ENCODE measurements at places on chromosomes 2 and 18. TPM values are rescaled to one million over a fixed set of nuclear protein-coding genes. Genes with fewer than 3 reads are reported as not detected.
A peak's percentile ranks its signal among the peaks of the same experiment; 100 is the strongest.

DNA sequence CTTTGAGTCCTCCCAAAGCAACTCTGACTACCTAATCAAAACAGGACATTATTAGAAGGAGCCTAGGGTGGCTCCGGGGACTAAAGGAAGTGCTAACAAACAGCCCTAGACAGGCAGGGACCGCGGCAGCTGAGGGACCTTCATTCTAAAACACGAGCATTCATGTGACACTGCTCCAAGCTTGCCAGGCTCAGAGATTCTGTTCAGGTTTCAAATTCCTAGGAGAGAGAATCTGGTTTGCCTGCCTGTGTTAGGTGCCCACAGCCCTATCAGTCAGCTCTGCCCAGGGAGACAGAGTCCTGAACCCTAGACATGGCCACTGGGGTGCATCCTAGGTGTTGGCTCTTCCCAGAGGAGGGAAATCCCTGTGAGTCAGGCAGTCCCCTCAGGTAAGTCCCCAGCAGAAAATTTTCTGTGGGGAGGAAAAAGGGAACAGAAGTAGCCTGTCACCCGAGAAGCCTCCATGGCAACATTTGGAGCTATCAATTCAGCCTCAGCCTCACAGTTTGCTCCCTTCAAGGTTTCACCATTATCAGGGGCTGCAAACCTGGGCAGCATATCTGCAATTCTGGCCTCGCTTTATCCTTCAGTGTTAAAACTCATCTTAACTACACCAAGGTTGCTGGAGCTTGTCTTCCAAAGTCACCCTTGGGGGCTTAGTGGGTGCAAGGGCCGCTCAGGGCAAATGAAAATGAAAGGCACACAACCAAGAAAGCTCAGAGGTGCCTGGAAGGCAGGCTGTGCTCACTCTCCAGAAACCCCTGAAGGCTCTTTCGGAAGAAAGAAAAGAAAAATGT lies 28.6 kb downstream of the PCBP1 start:
- ATAC-seq, result peak; percentile 43

DNA sequence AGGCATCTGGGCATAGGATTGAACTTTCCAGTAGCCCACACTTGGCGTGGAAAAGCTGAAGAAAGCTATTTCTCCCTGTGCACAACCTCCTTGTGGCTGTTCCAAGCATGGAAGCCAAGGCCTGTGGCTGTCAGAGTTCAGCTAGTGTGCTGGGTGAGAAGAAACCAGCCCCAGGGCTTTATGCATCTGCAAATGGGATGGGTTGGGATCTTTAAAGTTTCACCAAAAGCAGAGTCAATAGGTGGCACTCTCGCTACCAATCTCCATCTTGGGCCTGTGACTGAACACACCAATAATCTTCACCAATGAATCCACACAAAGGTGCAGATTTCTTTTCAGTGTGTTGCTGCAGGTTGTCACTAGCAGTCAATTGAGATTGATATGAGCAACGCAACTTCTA lies 542.8 kb downstream of the NRXN1 start:
- ATAC-seq, result no peak

DNA sequence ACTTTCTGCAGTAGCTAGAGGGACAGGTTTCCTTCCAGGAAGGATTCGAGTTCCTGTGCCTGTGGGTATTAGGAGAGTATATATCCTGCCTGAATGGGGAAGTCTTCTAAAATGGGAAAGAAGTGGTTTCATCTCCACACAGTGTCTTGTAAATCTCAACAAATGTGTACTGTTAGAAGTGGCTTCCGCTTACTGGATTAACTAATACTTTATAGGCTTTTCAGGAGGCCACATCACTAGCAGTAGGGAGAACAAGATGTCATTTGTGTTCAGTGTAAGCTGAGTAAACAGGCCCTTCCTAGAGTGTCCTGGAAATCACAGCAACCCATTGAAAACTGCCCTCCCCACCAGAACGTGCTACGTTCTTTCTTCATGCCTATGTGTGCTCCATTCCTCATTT lies 12.5 kb upstream of the POLR1B start:
- no peak for ATAC-seq

DNA sequence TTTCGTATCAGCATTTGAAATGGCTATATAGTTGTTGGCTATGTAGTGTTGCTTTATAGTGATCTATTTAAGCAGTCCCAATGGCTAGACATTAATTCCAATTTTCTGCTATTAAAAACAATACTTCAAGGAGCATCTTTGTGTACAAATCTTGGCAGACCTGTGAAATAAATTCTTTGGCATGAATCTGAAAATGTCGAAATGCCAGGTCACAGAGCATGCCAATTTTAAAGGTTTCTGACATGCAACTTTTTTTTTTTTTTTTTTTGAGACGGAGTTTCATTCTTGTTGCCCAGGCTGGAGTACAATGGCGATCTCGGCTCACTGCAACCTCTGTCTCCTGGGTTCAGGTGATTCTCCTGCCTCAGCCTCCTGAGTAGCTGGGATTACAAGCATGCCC lies 26.8 kb upstream of the CABLES1 start:
- ATAC-seq, result no peak

DNA sequence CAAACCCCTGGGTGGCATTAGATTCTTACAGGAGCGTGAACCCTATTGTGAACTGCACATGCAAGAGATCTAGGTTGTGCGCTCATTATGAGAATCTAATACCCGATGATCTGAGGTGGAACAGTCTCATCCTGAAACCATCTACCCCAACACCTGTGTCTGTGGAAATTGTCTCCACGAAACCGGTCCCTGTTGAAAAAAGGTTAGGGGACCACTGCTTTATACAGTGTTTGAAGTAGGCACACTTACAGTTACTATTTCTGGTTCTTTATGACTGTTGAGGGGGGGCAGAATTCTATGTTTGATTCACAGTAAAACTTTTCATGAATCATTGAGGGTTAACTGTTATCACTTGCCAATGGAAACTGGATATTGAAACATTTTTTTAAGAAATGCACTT lies 72.0 kb downstream of the RIF1 start:
- ATAC-seq, result no peak

DNA sequence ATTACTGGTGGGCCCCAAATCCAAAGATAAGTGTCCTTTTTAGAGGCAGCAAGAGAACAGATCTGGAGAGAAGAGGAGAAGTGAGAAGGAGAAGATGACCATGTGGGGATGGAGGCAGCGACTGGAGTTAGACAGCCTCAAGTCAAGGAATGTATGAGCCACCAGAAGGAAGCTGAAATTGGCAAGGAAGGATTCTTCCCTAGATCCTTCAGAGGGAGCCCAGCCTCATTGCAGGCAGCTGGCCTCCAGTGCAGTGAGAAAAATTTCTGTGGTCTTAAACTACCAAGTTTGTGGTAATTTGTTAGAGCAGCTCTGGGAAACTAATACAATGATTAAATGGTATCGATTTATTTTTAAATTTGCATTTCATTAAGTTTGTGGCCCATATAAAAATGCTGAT lies 167.9 kb downstream of the NCKAP5 start:
- no peak for ATAC-seq

GRCh38 chr2:223619486-223620129 lies 17.4 kb upstream of the SCG2 start:
- peak; percentile 31 for ATAC-seq

DNA sequence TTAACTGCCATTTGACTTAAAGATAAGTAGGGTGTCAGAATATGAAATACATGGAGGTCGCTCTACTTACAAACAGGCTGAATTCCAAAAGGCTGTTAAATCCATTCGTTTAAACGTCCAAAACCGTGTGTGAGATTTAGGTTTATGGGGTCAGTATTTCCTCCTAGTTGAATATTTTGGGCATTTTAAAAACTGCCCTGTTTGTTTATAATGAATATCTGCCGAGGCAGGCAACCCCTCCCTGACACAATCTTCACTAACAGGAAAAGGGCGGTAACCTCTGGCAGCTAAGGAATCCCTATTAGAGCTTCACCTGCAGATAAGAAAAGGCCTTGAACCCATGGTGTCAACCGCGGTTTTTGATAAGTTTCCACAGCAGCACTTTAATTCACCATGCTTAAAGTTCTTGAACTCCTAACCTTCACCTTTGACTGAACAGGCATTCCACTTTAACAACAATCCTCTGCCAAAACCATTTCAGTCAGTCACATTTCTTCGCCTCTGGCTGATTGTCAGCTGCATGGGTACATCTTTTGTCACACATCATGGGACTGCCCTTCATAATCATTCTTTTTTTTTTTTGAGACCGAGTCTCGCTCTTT lies 17.8 kb downstream of the TRAK2 start:
- no peak for ATAC-seq

GRCh38 chr18:57004366-57005121 lies 142.3 kb upstream of the BOD1L2 start:
- ATAC-seq, result peak; percentile 55

DNA sequence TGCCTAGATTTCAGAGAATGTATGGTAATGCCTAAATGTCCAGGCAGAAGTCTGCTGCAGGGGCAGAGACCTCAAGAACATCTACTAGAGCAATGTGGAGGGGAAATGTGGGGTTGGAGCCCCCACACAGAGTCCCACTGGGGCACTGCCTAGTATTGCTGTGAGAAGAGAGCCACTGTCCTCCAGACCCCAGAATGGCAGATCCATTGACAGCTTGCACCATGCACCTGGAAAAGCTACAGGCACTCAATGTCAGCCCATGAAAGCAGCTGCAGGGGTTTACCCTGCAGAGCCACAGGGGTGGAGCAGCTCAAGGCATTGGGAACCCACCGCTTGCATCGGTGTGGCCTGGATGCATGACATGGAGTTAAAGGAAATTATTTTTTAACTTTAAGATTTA lies 314.1 kb downstream of the CYRIA start:
- ATAC-seq, result no peak

GRCh38 chr2:107337209-107337898 lies 451.4 kb upstream of the ST6GAL2 start:
- ATAC-seq, result peak; percentile 73

GRCh38 chr2:138779781-138780445 lies at the start of gene NXPH2:
Gene NXPH2 (minus strand): TSS chr2:138780390. CDS start chr2:138780241, 149 bp downstream.
- ATAC-seq, result no peak

DNA sequence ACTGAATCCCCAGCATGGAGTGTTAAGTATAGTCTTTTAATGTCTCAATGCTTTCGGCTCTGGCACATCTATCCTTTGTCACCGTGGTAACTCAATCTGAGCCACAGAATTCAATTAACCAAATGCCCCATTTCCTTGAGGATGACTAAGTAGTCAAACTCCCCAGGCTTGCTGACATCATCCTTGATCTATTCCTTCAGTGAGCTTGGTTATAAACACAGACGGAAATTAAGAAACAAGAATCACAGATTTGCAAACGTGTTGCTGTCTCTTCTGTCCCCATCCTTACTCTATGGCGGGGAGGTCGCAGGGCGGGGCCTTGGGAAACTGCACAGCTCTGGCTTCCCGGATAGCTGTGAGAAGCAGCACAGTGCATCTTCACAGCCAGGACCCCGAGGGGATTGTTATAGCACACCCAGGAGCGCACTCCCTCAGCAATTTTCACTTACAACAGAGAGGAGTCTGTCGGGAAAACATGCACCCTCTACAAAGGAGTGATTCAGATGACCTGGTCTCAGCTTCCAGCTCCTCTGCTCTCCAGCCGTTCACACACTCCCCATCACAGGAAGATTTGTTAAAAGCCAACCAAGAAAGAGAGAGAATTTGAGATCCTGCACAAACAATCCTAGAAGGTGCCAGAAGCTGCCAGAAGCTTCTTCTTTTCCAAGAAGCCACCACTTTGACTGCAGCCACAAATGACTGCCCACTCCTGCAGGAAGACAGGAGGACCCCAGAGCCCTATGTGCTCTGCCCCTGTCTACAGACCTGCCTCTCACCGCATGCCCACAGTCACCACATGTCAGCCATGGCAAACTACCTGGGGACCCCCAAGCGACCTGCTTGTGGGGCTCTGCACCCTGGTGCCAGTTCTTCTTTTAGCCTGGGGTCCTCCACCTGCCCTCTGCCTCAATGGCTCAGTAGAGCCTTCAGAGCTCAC lies 44.9 kb upstream of the YWHAQ start:
- ATAC-seq, result peak; percentile 86

GRCh38 chr2:178320011-178320585 lies 125.8 kb downstream of the OSBPL6 start:
- no peak for ATAC-seq

GRCh38 chr2:27832396-27832795 lies 57.8 kb downstream of the RBKS start:
- no peak for ATAC-seq

DNA sequence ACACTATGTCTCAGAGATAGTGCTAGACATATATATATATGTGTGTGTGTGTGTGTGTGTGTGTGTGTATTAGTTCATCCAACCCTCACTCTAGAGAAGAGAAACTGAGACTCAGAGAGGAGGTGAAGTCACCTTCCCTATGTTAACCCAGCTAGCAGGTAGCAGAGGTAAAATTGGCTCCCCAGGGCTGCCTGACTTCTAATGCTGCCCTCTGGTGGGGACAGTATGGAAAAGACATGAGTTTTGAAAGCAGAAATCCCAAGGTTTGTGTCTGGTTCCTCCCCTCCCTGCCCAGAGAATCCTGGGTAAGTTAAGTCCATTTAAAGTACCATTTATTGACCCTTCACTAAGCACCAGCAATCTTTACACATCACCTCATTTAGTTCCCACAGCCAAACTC lies 137.7 kb downstream of the THNSL2 start:
- ATAC-seq, result peak; percentile 29

GRCh38 chr2:170502361-170503130 lies 212.6 kb upstream of the SP5 start:
- no peak for ATAC-seq

GRCh38 chr2:219418155-219419011 lies at the start of gene DES:
Gene DES (plus strand): TSS chr2:219418377. CDS start chr2:219418463, 86 bp downstream.
- peak; percentile 54 for ATAC-seq

DNA sequence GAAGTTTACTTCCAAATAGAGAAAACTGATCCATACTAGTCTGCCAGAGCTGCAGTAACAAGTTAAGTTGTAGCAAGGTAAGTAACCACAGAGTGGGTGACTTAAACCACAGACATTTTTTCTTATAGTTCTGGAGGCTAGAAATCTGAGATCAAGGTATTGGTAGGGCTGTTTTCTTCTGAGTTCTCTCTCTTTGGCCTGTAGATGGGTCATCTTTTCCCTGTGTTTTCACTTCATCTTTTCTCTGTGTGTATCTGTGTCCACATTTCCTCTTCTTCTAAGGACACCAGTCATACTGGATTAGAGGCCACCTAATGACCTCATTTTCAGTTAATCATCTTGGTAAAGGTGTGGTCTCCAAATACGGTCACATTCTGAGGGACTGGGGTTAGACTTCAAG lies 142.9 kb upstream of the MEX3C start:
- ATAC-seq, result no peak

Gene SS18
- total RNA-seq, result 56.9 TPM

Gene DBI
- 337 TPM for total RNA-seq

Gene SCN1A
- total RNA-seq, result not detected

Gene KHK
- total RNA-seq, result 3.5 TPM

Gene ARHGAP15
- total RNA-seq, result 2.6 TPM
